HFF-Myc (cell line): ENCODE measurements at places on chromosomes 16 and 17.

DNA sequence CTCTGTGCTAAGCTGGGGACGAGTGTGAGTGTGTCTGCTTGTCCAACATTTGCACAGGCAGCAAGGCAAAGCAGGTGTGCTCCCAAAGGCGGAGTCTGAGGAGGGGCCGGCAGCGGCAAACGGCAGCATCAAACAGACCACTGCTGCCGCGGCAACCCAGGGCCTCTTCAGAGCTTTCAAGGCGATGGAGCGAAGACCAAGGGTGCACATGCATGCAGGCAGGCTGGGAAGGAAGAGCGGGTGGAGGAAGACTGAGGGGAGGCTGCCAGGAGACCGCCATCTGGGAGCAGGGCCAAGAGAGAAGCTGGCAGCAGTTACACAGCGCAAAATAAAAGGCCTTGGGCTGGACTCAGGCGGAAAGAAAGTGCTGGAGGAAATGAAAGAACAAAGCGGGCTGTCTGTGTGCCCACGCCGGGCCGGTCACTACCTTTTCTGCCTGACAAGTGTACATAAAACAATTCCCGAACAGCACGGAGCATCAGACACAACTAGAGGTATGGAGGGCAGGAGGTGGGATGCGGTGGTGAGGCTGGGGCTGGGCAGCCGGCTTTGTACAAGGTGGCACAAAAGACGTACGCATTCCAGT is 8.5 kb downstream of the TIMM22 start:
- no peak for DNase-seq

GRCh38 chr17:65855675-65856074 is 294.2 kb upstream of the AXIN2 start:
- DNase-seq: no peak

DNA sequence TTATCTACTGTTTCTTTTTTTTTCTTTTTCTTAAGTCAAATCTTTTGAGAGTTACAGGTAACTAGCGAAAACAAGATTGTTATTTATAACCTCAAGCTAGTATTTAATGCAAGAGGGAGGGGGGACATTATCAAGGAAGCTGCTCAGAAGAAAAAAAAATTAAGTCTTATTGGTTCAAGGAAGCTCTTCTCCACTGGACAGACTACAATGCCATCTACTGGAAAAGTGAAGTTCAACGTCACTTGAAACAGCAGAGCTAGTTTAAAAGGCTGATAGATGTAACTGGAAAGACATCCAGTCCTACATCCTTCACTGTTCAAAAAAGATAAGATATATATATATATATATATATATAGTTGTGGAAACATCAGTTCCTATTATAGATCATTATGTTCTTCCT is 418.0 kb upstream of the PSMD7 start:
- peak; percentile 38 for DNase-seq

- DNase-seq: no peak
These were observed 4.8 kb downstream of the SREBF1 start for GRCh38 chr17:17832032-17832363.

DNA sequence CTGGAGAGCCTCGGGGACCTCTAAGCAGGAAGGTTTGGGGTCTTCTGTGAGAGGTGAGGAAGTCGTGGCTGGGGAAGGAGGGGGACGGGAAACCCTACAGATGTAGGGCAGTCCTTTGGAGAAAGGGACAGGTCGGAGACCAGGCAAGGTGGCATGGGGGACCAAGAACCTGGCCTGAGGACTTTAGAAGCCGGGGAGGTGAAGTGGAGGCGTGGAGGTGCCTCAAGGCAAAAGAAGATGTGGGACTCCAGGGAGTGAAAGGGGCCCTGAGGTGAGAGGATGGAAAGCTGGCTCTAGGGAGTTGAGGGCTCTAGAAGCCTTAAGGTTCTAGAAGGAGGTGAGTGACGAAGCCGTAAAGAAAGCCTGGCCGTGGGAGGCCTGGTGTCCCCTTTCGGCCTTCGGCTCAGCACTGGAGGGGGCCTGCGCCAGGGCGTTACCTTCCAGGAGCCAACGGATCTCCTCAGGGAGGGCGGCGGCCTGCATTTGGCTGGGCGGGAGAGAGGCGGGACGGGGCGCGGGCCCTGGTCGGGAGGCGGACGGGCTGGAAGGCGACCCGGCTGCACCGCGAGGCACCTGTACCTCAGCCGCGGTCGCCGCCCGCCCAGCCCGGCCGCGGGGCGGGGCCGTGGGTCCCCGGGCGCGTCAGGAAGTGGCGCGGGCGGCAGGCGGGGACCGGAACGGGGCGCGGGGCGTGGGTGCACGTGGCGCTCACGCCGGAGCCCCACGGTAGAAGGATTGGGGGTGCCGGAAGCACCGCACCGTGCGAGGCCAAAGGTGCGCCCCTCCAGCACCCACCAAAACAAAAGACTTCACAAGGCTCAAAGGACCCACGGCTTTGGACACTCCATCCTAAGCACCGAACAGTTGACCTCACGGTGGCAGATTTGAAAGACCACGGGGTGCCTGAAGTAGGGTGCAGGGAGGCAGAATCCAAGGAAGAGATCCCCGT is at the start of gene SKAP1:
Gene SKAP1 (minus strand): TSS at position 577 of the 949 bp plus-strand sequence.
- DNase-seq: no peak

DNA sequence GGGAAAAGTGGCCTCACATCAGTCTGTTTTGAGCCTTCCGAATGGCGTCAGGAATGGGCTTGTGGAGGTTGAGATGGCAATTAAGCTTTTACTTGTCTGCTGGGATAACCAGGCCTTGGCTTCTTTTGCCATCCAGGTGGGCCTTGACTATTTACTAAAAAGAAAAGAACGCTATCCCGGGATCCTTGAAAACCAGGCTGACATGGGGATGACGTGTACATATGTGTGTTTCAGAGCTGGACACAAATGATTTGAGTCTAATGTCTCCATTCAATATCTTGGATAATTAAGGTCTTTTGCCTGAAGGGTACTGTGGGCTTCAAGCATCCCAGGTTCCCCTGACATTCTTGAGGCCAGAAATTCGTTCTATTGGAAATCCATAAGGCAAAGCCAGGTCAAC is 32.6 kb upstream of the HOXB13 start:
- no peak for DNase-seq

DNA sequence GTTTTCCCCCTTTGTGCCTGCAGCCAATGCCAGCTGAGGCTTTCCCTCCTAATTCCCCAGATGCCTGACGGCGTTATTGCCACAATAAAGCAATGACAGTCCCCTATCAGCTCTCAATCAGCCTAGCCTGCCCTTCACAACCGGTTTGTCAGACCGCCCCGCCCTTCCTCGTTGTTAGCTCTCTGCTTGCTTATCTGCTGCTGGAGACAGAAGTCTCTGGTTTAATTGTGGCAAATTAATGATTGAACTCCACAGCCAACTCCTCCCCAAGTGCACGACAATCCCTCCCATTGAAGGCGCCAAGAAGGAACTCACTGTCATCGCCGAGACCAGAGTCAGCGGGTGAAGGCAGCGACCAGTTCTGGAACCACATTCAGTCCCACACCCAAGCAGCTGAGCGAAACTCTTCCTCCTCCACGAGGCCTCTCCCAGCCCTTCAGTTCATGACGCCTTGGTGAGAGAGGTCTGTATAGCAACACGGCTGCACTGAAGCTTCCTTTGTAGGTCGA is 474.4 kb downstream of the SLC39A11 start:
- no peak for DNase-seq

- DNase-seq: no peak
These were observed 47.0 kb upstream of the SREBF1 start for GRCh38 chr17:17883801-17884200.

GRCh38 chr17:43584666-43585102 is 38.5 kb upstream of the ETV4 start:
- DNase-seq: no peak

DNA sequence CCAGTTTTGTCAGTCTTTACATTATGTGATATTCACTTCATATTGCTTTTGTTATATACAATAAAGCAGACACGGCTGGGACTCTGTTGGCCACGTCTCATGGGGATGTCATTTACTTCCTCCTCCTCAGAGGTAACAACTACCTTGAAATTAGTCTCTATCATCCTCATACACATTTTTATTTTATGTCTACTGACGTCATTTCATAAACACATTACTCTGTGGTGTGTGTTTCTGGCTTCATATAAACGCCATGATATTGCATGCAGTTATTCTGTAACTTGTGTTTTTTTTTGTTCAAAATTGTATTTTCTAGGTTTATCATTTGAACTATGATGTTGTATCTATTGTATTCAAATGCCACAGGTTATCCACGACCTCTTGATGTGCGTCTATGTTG is 13.4 kb upstream of the IRF8 start:
- DNase-seq: no peak

DNA sequence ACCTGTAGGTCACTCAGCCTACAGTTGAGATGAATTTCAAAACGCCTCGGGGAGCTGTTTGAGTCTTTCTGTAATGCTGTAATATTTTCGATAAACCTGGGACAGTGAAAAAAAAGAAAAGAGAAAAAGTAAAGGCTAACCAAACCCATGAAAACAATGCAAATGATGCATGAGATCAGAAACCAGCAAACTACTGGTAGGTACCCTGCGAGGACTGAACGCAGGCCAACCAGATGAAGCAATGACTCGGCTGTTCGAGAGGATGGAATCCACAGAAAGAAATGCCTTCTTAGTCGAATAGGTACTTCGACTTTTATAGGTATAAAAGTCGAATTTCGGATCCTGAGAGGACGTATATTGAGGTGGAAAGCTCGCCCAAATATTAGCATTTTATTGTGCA is 509 bp upstream of the ATAD5 start:
- DNase-seq: no peak

DNA sequence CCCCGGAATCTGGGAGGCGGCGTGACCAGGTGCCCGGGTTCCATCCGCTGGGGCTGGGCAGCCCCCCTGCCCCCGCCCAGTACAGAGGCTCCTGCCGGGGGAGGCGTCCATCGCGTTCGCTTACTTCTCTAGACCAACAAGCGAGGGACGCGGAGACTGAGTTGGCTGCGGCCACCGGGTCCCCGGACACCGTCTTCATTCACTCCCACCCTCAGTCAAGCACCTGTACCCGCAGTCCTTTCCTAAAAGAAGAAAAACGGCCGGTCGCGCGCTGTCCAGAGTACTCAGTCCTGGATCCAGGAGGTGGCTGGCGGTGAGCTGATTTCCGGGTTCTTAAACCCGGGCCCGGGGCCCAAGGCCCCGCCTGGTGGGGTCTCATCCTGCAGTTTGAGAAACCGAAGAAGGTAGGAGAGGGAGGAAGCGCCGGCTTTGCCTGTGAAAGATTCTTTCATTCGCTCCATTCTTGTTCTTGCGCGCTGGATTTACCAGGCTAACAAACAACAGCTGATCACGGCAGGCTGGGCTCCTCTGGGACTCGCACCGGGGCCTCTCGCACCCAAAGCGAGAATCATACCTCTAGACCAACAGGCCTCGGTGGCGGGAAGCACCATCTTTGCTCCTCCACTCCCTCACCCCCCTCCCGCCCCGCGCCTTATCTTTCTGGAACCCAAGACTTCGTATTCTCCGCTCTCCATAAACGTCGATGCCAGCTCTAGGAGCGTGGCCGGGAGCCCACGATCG is 17.4 kb upstream of the OR1F1 start:
- DNase-seq: no peak

DNA sequence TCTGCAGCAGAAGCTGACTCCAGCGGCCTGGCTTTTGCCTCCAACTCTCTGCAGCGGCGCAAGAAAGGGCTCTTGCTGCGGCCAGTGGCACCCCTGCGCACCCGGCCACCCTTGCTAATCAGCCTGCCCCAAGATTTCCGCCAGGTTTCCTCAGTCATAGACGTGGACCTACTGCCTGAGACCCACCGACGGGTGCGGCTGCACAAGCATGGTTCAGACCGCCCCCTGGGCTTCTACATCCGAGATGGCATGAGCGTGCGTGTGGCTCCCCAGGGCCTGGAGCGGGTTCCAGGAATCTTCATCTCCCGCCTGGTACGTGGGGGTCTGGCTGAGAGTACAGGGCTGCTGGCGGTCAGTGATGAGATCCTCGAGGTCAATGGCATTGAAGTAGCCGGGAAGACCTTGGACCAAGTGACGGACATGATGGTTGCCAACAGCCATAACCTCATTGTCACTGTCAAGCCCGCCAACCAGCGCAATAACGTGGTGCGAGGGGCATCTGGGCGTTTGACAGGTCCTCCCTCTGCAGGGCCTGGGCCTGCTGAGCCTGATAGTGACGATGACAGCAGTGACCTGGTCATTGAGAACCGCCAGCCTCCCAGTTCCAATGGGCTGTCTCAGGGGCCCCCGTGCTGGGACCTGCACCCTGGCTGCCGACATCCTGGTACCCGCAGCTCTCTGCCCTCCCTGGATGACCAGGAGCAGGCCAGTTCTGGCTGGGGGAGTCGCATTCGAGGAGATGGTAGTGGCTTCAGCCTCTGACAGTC is 1.3 kb downstream of the PARD6A start:
- DNase-seq: no peak

GRCh38 chr17:17504341-17505140 is 8.3 kb upstream of the RASD1 start:
- no peak for DNase-seq

DNA sequence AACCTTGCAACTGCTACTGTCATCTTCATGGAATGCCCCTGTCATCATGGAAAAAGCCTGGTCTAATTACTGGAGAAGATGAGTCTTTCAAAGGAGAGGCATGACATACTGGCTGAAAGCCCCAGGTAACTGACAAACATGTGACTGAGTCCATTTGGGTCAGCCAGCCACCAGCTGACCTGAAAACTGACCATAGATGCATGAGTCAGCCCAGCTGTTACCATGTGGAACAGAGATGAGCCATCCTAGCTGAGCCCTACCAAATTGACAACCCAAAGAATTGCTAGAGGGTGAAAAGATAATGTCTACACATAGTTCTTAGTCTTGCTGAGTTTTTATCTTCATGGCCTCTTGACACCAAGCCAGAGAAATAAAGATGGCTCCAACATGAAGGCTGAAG is 311.8 kb downstream of the UTP18 start:
- no peak for DNase-seq

- no peak for DNase-seq
These were observed 113.5 kb downstream of the USP22 start for GRCh38 chr17:20929334-20929733.

DNA sequence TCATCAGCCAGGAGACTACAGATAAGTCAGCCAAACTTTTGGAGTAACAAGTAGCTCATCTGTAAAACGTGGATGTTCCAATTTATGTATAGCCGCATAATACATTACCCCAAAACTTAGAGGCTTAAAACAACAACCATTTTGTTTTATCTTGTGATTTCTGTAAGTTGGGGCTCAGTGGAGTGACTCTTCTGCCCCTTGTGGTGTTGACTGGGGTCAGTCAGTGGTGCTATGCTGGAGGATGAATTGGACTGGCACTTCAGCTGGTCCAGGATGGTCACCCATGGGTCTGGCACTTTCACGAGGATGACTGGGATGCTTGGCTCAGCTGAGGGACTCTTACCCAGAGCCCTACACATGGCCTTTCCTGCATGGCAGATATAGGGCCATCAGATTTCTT is 172.5 kb downstream of the WWOX start:
- no peak for DNase-seq
